Osteoblast (primary cell): ENCODE measurements at places on chromosomes 6 and 20.

GRCh38 chr6:17966451-17966850 lies 21.0 kb downstream of the KIF13A start:
- DNase-seq = no peak

DNA sequence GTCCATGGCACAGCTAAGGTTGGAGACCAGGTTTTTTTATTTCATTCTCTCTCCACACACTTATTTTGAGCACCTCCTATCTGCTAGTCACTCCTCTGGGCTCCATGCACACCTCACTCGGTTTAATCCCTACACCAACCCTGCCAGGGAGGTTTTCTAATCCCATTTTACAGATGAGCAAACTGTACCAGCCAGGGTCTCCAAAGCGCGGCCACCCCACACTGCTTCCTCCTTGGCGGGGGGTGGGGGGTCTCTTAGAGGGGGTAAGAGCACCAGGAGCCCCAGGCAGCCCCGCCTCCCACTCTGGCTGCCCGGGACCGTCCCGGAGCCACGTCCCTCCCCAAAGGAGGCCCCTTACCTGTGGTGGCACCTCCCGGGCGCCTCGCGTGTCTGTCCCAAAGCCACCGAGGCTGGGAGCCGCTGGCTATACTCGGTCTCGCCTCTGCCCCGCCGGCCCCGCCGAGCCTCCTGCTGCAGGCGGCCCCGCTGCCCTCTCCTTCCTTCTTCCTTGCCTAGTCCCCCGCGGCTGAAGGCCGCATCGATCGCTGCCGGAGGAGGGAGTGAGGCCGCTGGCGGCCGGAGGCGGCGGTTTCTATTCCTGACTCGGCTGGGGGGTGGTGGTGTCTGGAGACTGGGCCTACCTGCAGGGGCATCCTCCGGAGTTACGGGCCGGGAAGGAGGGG lies at the start of gene KCNS1:
KCNS1 (minus strand) TSS at position 565 of the 683 bp plus-strand sequence. CDS start 1,891 bp downstream, outside the sequence.
- DNase-seq = peak; percentile 95

- no peak for DNase-seq
Observed at GRCh38 chr6:41900861-41901260, 5.7 kb upstream of the USP49 start.

DNA sequence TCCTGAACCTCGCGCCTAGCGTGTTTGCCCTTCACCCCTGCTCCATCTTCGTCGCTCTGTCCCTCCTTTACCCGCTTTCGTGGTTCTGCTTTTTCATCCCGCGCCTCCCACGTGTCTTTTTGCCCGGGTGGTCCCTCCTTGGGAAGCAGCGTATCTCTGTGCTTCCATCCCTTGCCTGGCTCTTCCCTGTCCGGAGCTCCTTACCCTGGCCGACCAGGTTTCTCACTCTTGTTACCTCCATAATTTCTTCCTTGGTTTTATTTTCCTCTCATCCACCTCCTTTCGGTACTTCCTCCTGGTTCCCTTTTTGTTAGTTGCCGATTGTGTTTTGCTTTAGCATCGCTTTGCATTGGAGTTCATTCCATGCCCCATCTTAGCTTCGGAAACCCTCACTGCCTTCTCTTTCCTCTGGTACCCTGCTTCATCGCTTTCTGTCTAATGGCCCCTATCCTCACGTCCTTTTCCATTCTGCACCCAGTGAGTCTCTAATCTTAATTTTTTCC lies 735 bp downstream of the FAM135A start:
- DNase-seq = peak; percentile 65
